Stimulated activated CD4-positive, alpha-beta T cell treated with anti-CD3 and anti-CD28 coated beads, TNF-alpha, amount 100 ng/mL, for 48 hours (primary cell): ENCODE measurements at places on chromosomes 3 and 15.

DNA sequence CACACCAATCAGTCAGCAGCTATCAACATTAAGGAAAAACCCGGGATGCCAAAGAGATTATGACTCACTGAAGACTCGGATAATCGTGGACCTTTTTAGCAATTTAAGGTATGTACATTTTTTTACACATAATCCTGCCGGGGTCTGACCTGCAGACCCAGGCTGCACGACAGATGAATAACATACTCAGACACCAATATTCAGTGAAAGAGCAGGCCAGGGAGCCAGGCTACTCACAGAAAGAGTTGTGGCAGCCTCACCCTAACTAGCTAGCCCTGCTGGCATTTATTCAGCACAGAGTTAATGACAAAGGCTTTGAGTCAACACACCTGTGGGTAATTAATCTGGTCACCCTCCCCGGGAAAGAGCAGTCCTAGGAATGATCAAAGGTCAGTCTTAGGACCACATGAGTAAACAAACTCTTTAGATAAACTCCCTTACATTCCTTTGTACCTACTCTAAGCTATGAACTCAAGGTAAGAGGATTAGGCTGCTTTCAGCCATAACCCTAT lies 727.5 kb downstream of the TBL1XR1 start:
- DNase-seq: no peak

DNA sequence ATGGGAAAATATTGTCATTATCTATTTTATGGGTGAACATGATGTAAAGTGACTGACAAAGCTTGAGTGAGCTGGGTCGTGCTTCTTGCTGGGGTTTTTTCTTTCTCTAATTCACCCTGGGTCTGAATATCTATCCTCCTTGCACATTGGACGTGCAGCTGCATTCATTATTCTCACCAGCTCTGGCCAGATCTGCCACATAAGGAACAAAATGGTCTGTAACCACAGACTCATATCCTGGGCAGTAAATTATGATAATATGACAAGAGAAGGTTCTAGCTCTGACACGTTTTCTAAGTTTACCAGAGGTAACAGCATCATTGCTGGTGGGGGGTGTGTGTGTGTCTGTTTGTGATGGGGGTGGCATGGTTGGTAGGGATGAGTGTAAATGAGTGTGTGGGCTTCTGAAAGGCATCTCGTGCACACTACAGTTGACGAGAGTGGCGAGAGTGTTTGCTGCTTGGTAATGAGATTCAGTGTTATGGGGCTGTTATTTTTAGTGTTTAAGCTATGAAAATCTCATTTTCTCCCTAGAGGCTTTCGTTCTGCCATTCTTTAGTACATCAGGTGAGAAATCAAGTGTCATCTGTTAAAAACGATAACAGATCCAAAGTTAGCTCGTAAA lies 418.4 kb downstream of the PDCD6IP start:
- DNase-seq: no peak

DNA sequence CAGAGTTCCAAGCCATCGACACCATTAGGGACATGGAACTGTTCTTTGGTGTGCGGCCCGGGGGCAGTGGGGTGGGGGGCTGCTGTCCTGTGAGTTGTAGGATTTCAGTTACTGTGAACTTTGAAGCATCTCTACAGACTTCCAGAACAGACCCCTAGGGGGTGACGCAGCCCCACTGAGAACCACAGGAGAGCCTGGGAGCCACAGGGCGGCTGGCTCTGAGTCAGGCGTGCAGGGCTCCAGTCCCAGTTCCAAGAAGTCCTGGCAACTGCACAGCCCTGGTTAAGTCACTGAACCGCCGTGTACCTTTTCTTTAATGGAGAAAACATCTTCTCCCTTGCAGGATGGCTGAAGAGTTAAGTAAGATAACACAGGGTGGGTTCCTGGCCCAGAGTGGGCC lies 23.5 kb upstream of the LRTM1 start:
- DNase-seq: no peak

GRCh38 chr3:151499168-151499567 lies 38.3 kb upstream of the IGSF10 start:
- no peak for DNase-seq

GRCh38 chr15:60372227-60372626 lies 25.6 kb downstream of the ANXA2 start:
- no peak for DNase-seq

- DNase-seq: no peak
These were observed 792 bp downstream of the TPRA1 start for GRCh38 chr3:127589600-127590281.

- no peak for DNase-seq
These were observed 80.8 kb downstream of the P2RY1 start for GRCh38 chr3:152915695-152916094.

DNA sequence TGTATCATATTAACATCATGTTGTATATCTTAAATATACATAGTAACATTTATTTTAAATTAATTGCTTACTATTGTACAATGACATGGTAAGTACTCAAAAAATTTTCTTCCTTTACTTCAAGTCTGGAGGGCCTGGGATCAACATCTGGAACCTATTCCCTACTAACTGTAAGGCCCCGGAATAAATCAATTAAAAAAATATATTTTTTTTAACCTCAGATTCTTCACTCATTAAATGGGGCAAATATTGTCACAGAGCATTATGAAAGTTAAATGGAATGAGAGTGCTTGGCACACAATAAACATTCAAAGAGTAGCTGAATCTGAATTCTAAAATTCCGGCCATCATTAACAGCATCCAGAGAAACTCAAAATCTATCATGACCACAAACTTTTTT lies 16.5 kb downstream of the GSK3B start:
- DNase-seq: no peak

- DNase-seq: no peak
These were observed at the start of gene CAV3 for GRCh38 chr3:8733332-8734094. Gene CAV3, plus strand, starts transcription at chr3:8733802. Its CDS starts 75 bp downstream, at chr3:8733877.

DNA sequence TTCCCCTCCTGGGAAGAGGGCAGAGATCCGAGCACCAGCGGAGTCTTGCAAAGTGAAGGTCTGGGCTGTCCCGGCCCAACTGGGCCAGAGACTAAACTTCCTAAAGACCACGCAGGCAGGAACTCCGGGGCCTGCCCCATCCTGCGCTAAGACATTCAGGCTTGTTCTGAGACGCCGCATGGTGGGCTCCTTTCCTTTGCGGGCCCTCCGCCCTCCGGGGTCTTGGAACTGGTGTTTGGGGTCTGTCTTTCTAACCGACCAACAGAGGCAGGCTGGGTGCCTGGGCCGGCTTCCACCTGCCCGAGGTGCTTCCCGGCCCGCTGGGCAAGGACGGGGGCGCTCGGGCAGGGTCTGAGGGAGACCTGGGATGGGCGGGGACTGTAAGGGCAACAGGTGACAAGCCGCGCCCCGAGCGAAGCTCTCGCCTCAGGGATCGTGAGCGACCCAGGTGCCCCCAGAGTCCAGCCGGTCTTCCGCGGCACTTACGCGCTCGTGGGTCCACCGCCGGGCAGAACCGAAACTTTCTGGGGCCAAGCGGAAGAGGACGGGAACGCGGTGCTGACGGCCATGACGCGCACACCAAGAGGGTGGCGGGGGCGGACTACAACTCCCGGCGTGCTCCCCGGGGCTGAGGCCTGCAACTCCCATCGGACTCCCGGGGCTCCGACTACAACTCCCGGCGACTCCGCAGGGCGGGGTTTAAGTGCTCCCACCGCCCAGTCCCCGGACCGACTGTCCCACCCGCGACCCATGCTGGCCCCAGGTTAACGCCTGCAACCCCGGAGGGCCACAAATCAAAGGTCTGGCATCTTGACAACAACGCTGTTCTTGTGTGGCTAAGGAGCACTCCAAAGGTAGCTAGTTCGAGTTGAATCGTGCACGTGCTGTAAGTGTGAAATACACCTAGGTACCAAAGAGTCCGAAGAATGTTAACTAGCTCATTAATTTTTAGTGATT lies at the start of gene FYCO1:
TSS of gene FYCO1 (minus strand) at position 589 of the 957 bp plus-strand sequence. CDS start 10,914 bp downstream, outside the sequence.
- DNase-seq: peak; percentile 90

DNA sequence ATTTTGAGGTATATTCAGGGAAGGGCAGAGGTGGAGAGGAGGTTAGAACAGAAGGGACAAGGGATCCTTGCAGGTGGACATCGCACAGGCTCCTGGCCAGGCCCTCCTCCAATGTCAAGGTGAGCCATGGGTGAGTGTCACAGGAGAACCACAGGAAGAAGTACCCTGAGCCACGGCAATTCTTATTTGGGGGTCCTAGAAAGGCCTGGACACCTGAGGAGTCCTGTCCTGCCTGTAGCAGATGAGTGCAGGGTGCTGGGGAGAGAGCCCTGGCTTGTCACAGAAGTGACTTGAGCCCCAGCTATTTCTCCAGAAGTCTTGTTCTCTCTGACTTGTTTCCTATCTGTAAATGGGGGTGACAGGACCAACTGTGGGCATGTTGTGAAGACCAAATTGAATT lies 4.3 kb downstream of the SLC6A20 start:
- no peak for DNase-seq

GRCh38 chr3:153572654-153573053 lies 410.6 kb downstream of the RAP2B start:
- no peak for DNase-seq

DNA sequence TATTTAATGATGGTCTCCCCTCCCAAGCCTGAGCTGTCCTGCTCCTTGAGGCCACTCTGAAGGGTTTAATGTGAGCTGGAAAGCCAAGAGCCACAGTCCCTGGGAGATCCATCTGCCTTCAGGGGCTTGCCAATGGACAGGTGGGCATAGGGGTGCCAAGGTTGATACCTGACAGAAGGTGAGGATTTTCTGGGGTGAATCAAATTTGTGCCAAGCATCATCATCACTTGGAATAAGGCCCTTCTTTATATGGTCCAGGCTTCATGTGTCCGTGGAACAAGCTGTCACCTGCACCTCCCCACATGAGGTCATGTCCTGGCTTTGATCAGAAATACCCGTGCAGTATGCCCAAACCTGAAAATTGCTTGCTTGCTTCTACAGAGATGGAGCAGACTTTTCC lies 71.9 kb upstream of the CTNNB1 start:
- no peak for DNase-seq

GRCh38 chr3:171833789-171834460 lies 9.2 kb upstream of the TMEM212 start:
- no peak for DNase-seq

- DNase-seq: no peak
These were observed 1.9 kb upstream of the TMEM158 start for GRCh38 chr3:45227946-45228345.

GRCh38 chr3:71214797-71215196 lies 368.7 kb downstream of the FOXP1 start:
- no peak for DNase-seq

GRCh38 chr15:22258009-22258397 lies 177.7 kb downstream of the OR4M2 start:
- DNase-seq: no peak

DNA sequence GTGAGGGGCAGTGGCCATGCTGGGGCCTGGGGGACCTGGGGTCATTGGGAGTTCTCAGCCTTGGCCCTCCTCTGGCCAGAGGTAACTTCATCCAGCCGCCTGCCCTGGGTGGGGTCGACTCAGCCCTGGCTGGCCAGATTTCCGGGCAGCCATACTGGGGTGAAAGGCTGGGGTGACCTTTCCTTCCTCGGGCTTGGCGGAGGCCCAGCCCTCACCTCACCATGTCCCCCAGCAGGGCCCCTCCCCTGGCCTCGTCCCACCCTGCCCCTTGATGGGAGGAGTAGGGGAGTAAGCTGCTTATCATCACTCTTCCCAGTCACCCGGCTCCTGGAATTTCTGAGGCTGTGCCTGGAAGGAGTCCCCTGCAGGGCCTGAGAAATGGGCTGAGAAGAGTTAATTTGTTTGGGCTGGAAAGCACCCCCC lies 5.4 kb downstream of the SEMA3F start:
- DNase-seq: no peak

GRCh38 chr3:52452570-52453221 lies 1.1 kb downstream of the TNNC1 start:
- no peak for DNase-seq

- no peak for DNase-seq
These were observed 387.2 kb upstream of the SGO1 start for GRCh38 chr3:20573175-20573574.

DNA sequence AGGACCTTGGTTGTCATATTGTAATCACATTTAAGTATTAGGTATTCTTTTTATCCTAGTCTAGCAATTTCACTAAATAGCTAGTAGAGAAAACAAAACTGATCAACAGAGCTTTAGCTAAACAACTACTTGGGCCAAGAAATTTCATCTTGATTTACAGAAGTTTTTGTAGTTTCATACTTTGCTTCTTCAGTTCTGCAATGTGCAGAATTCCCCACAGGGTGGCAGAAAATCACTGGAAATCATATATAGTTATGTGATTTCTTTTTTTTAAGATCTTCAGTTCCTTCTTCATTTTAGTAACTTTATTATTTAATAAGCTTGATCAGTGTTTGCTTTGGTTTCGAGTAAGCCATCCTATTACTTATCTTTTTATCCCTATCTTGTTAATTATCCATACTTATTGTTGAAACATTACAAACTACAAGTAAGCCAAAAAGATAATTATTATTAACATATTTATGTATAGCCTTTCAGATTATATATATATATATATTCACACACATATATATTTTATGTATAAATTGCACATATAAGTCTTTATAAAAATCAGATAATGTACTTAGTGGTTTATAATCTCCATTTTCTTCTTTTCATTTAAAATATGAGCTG lies 2.2 kb upstream of the BNIP2 start:
- no peak for DNase-seq

GRCh38 chr3:122088531-122088930 lies 33.4 kb downstream of the CD86 start:
- no peak for DNase-seq

- no peak for DNase-seq
These were observed 54.7 kb upstream of the TRAK1 start for GRCh38 chr3:42036483-42036823.

DNA sequence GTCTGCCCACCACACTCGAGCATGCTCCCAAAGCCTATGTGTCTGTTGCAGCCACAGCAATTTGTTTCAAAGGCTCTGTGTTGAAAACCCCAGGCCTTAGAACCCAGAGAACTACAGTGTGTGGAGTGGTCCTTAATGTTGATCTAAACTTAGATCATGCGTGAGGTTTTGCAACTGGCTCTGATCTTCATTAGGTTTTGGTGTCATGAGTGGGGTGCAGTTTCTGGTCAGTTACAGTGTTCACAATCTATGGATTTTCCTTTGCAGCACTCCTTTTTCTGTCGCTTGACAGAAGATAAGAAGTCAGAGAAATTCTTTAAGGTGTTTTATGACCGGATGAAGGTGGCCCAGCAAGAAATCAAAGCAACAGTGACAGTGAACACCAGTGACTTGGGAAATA lies 213.0 kb upstream of the BHLHE40 start:
- no peak for DNase-seq

DNA sequence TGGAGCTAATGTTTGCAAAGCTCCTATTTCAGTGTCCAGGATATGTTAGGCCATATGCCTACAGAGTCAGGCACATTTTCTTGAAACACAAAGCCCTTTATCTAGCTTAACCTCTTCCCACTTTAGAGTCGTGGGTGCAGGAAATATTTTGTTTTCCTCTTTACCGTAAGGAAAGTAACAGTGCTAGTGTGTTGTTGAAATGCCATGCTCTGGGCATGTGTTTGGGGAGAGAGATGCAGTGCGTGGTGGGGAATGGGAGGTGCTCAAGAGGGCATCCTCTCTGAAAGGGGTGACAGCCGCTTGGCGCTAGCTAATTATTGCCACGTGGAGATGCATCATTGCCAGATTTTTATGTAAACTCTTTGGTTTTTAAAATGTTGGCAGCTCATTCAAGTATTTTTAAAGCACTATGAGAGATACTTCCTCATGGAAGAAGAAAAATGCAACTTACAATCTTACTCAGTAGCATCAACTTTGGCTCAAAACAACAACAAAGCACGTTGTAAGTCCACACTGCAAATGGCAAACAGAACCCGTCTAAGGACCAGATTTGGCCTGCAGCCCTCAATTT lies 152.6 kb downstream of the LPP start:
- no peak for DNase-seq

GRCh38 chr3:142929109-142929508 lies 34.4 kb downstream of the PAQR9 start:
- peak; percentile 43 for DNase-seq

GRCh38 chr3:105417525-105418289 lies 51.0 kb downstream of the ALCAM start:
- DNase-seq: no peak
